ENCODE measurements at places on chromosomes 4 and X. TPM values are rescaled to one million over a fixed set of nuclear protein-coding genes. Genes with fewer than 3 reads are reported as not detected.

DDX53 gene
- total RNA-seq, result not detected

- no peak for DNase-seq
Observed at GRCh38 chr4:68361146-68361589, 11.3 kb upstream of the YTHDC1 start.

DNA sequence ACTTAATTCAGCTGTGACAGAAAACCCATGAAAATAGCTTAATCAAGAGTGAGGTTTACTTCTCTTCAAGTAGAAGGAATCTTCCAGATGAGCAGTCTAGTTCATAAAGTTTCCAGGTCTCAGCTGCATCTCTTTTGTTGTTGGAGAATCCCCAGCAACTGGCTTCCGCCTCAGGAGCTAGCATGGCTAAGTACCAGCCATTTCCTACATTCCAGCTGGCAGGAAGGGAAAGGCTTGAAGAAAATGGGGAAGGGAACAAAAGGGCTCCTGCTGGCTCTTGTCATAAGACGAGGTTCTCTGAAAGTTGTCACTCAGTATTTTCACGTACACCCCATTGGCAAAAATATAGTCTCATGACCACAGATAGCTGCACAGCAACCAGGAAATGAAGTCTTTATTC, 27.3 kb upstream of the TRIM2 start:
- DNase-seq, result no peak

GRCh38 chr4:95839891-95840290, at the start of gene PDHA2:
TSS of gene PDHA2 (plus strand) at chr4:95840093. CDS start at chr4:95840151, 58 bp downstream.
- DNase-seq, result no peak

DNA sequence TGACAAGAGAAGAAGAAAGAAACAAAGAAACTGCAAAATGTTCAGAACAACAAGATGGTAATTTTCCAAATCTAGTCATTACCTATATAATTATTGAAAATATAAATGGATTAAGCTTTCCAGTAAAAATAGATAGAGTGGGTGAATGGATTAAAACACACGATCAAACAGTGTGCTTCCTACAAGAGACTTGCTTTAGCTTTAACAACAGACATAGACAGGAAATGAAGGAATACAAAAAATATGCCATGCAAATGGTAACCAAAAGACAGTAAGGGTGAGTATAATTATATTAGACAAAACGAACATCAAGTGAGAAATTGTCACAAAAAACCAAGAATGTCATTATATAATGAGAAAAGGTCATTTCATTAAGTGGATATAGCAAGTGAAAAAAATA, 842.8 kb downstream of the CCSER1 start:
- no peak for DNase-seq

Measured in thymus (tissue), 14 donors.